ENCODE measurements at places on chromosomes 12 and 14.

GRCh38 chr14:67963545-67963944, 144.0 kb downstream of the RAD51B start:
- DNase-seq, result no peak

DNA sequence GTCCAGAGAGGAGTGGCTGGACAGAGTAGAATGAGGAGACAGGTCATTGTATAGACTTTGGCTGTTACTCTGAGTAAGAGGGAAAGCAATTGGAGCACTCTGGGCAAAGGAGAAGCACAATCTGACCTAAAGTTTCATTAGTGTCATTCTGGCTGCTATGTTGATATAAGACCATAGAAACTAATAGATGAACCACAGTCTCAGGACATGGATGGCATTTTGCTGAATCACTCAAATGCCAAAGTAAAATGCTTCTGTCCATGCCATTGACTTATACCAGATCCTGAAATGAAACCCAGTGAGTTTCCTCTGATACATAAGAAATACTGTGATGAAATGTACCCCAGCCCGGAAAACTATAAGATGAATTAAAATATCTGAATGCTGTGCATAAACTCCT, 65.8 kb upstream of the COCH start:
- no peak for DNase-seq

DNA sequence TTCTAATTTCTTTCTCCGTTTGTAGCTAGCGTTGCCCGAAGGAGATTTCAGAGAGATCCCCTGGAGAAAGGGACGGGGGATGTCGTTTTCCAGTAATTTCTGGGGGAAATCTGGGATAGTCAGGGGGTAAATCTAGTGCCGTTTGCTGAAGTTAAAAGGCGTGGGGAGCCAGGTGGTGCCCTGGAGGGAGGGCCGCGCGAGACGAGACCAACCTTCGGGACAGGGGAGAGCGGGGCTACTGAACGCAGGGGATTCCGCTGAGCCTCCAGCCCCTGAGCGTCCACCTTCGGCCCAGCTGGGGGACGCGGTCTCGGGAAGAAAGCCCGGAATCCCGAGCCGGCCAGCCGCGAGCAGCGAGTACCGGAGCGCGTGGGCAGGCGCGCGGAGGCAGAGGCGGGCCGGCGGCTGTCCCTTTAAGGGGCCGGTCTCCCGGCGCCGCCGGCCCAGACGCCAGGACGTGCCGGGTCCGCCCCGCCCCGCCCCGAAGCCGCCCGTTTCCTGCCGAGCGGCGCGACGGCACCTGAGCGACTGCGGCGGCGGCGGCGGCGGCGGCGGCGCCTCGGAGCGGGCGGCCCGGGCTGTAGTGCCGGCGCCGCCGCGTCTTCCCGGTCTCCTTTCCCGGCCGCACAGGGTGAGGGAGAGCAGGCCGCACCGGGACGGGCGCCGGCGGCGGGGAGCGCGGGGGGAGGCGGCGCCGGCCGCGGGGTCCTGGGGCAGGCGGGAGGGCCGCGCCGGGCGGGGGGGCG, at the start of gene KTN1:
Gene KTN1, plus strand, starts transcription at position 484 of the 746 bp plus-strand sequence. CDS start 31,842 bp downstream, outside the sequence.
- peak; percentile 96 for DNase-seq

- DNase-seq, result peak; percentile 38
Measured at GRCh38 chr14:71658261-71658860, 273.9 kb upstream of the RGS6 start.
